ENCODE measurements at places on chromosomes 7 and 10.

GRCh38 chr7:48011323-48011722 lies 17.6 kb downstream of the SUN3 start:
- no peaks in the 10 kb centered on the region for H3K4me1 ChIP-seq
- no peak overlapping the region for H3K4me3 ChIP-seq
- no peaks in the 10 kb centered on the region for H3K36me3 ChIP-seq
- DNase-seq: no peak

DNA sequence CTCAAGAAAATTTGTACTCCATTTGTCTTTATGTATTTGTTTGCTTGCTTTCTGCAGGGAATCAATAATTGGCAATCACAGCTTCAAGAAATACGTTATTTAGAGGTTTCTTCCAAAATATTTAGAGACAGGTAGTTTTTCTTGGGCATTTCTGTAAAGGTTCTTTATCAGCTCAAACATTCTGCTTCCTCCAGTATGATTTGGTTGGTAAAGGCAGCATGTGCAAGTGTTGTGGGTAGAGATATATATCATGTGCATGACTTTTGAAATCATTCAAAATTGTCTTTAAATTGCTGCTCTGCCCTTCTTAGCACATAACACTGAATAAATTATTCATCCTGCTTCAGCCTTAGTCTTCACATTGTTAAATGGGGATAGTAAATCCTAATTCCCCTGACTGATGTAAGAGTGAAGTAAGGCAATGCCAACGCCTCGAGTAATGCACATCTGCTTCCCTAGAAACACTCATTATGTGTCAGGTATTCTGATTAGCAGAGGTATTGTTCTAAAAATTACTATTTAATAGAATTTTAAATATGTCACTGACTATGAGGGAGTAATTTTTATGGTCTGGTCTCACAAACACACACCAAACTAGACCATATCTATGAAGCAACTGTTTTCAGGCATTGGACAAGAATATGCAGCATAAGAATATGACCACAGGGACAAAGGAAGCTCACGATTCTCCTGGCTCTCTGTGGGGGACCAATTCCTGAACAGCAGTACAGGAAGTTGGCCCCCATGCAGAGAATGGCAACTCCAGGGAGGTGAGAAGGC lies 77.3 kb upstream of the AKR1E2 start:
- no peaks in the 10 kb centered on the region for H3K27me3 ChIP-seq
- H3K27ac ChIP-seq: no peak overlapping the region
- no peak overlapping the region for H3K4me3 ChIP-seq
- H3K36me3 ChIP-seq: no peaks in the 10 kb centered on the region
- no peak for DNase-seq

DNA sequence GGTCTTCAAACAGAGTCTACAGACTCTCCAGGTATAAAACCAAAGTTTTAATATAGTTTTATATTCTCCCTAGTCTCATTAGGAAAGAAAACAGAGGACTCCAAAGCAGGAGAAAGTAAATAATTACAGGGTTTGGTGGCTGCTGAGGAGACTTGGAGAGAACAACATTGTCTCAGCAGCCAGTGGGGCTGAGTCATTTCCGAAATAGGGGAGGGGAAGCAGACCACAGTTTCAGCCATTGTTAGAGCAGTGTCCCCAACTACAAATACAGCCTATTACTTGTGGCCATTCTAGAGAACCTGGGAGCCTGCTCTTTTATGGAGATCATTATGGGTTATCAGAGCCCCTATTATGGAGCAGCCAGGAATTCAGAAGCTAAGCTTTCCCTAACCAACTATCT lies 44.2 kb upstream of the A1CF start:
- H3K27me3 ChIP-seq: no peaks in the 10 kb centered on the region
- no peak overlapping the region for H3K27ac ChIP-seq
- no peak for DNase-seq
- no peak overlapping the region for H3K4me3 ChIP-seq
- H3K36me3 ChIP-seq: no peaks in the 10 kb centered on the region

DNA sequence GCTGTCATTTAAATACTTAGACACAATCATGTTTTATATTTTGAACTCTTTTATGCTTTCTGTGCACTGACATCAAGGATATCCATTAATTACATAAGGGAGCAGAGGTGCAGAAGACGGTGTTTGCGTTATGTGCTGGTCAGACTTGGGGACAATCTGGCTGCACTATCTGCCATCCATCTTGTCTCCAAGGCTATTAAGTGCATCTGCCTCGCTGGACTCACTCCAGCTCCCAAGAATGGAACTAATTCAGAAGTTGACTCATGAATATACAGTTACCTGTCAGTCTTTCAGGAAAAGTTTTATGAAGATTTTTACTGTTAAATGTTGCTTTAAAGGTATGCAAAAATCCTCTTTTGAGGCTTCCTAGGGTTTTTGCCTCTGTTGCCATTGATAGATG lies 391.0 kb downstream of the SUGCT start:
- H3K27ac ChIP-seq: no peak overlapping the region
- H3K4me1 ChIP-seq: no peaks in the 10 kb centered on the region
- no peaks in the 10 kb centered on the region for H3K27me3 ChIP-seq
- peak; percentile 23 for DNase-seq
- H3K4me3 ChIP-seq: no peak overlapping the region

- H3K27me3 ChIP-seq: no peaks in the 10 kb centered on the region
- DNase-seq: no peak
- no peak overlapping the region for H3K4me3 ChIP-seq
- H3K4me1 ChIP-seq: no peaks in the 10 kb centered on the region
- no peaks in the 10 kb centered on the region for H3K36me3 ChIP-seq
- H3K27ac ChIP-seq: no peak overlapping the region
These were observed 14.5 kb downstream of the VWDE start for GRCh38 chr7:12389089-12389700.

- H3K4me1 ChIP-seq: no peaks in the 10 kb centered on the region
- H3K36me3 ChIP-seq: no peaks in the 10 kb centered on the region
- H3K27ac ChIP-seq: no peak overlapping the region
- H3K27me3 ChIP-seq: no peaks in the 10 kb centered on the region
- DNase-seq: no peak
These were observed 821.9 kb upstream of the AUTS2 start for GRCh38 chr7:68776326-68776725.

DNA sequence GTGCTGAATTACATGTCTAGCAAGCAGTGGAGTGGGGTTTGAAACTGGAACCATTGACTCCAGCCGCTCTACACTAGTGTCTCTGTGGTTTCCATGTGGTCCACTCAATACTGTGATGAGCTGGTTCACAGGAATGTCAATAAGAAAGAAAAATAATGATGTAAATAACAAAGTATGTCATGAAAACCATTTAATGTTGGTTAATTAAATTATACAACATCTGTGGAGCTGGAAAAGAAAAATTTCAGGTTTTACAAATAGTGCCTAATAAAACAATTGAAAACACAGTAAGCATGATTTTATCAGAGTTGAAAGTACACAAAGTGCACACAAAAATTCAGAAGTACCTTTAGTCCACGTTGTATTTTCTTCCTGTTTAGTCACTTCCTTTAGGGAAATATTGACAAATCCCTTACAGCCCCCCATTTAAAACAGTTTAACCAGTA lies 28.7 kb upstream of the NAMPT start:
- H3K27me3 ChIP-seq: no peaks in the 10 kb centered on the region
- no peak for DNase-seq
- H3K4me1 ChIP-seq: no peaks in the 10 kb centered on the region
- no peaks in the 10 kb centered on the region for H3K36me3 ChIP-seq
- no peak overlapping the region for H3K27ac ChIP-seq

DNA sequence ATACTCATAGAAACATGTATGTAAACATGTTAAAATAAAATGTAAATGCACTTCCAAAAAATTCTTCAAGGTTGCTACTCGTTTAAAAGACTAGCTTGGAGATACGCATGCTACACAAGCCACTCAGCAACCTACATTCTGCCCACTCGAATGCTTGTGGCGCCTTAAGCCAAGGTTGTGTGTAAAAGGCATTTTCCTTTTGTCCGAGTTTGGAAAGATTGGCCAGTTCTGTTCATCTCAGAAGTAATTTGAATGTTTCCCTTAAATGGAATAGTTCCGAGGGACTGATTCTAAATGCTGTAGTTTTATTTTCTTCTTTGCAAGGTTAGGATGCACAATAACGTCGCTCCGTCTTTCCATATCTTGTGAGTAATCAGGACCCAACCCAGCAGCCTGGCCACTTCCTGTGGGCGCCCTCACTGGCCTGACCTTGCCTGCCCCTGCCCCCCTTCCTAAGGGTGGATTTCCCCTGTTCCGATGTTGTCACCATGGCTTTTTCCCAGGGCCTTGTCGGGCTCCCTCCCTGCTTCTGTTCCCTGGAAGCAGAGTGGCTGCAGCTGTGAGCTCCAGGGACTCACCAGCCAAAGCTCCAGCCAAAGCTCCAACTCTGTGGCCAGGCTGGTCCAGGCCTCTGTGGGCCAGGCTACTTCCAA lies 70.6 kb downstream of the PTPRE start:
- no peaks in the 10 kb centered on the region for H3K36me3 ChIP-seq
- H3K27ac ChIP-seq: peak overlapping the region; percentile 73
- no peaks in the 10 kb centered on the region for H3K27me3 ChIP-seq
- DNase-seq: no peak

DNA sequence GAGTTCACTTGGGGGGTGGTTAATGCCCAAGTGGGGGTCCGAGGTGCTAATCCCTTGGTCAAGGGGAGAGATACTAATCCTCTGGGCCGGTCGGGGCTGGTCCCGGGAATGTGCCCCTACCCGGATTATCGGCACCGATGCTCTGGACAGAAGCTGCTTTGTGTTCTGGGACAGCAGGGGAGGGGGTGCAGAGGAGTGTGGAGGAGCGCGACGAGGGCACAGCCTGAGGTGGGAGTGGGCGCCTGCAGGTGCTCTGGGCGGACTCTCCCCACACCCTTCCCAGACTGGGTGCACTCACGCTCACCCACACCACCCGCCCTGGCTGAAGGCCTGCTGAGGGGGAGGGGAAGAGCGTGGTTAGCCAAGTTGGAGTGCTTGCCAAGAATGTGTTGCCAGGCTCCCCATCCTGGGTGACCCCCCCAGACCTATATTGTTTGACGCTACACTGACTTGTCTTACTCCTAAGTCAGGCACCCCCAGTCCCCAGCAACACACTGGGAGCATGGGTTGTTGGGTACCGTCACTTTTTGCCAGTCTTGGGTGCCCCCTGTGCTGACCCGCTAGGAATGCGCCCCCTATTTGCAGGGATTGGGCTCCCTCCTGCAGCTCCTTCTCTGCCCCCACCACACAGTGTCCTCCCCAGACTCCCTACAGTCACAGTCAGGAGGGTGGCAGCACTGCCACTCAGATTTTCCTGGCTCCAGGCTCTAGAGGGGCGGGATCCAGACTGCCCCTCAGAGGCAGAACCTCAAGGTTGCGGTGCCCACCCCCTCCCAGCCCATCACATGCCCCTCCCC lies 1.2 kb downstream of the SLC4A2 start:
- peaks cover 2% of the 10 kb centered on the region for H3K27me3 ChIP-seq
- H3K4me3 ChIP-seq: peak overlapping the region; percentile 78
- DNase-seq: no peak
- peaks cover 69% of the 10 kb centered on the region for H3K4me1 ChIP-seq
- peak overlapping the region; percentile 85 for H3K27ac ChIP-seq
- peaks cover 31% of the 10 kb centered on the region for H3K36me3 ChIP-seq

DNA sequence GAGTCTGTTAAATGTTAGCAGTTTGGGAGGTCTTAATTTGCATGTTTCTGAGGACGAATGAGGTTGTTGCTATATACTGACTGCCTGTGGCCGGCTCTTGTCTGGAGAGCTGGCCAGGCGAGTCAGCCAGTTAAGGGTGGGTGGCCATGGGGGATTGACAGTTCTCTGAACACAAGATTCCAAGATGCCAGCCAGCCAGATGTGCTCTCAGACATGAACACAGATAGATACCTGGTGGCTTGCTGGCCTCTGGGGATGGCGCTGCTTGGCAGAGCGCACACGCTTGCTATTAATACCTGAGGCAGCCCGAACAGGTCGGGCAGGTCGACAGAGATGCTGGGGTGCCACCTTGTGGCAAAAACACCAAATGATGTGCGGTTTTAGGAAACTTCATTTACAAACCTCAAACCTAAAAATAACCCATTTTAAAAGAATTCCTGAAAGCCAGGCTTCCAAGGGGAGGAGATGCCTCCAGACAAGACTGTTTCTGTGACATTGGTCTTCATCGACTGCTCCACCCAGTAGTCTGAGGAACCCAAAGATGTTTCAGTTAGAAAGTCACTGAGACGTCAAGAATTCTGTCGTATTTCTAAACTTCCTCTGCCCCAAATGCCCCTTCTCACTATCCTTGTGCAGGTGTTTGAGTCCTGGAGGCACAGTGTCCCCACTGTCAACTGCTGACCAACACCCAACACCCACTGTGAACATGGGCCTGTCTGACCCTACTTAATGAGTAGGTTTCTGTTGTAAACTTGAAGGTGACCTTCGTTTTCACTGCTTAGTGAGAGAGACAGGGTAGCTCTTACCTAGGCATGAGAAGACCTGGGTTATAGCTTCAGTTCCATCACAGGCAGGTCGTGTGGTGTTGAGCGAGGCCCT lies 123.4 kb downstream of the NT5C2 start:
- DNase-seq: peak; percentile 70
- H3K27me3 ChIP-seq: no peaks in the 10 kb centered on the region

- DNase-seq: no peak
- no peaks in the 10 kb centered on the region for H3K27me3 ChIP-seq
- H3K27ac ChIP-seq: no peak overlapping the region
- no peaks in the 10 kb centered on the region for H3K4me1 ChIP-seq
- H3K36me3 ChIP-seq: no peaks in the 10 kb centered on the region
These were observed 212.3 kb downstream of the MTERF1 start for GRCh38 chr7:91668217-91668616.

DNA sequence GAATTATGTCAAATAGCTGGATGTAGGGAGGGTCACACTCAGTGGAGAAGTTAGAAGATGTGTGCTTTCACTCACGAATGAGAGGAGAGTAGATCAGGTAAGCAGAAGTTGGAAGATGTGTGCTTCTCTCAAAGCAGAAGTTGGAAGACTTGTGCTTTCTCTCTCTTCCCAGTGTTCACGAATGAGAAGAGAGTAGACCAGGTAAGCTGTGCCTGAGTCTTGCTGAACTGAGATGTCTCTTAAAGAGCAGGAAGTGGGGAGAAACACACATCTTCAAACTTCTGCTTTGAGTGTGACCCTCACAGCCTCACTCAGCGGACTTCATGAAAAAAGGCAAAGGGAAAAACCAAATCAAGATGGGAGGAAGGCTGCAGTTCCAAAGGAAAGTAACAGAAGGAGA lies 7.0 kb upstream of the TMEM243 start:
- H3K4me3 ChIP-seq: no peak overlapping the region
- no peak overlapping the region for H3K27ac ChIP-seq
- DNase-seq: no peak
- peaks cover 16% of the 10 kb centered on the region for H3K4me1 ChIP-seq
- no peaks in the 10 kb centered on the region for H3K36me3 ChIP-seq
- peaks cover 19% of the 10 kb centered on the region for H3K27me3 ChIP-seq

DNA sequence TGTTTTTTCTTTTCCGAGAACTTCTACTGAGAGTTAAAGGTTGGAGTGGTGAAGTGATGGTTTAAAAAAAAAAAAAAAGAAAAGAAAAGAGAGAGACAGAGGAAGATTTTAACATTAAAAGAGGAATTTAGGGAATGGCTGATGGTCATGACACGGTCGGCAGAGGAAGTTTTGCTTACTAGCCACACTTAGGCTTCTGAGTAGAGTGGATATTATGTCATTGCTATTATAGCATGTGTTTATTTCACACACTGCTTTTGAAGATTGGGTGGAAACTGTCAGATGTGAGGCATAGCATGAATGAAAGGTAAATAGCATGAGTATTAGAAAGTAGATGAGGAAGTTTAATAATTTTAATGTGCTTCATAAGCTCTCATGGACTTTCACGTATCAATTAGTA lies 2.5 kb downstream of the KAT6B start:
- H3K27ac ChIP-seq: no peak overlapping the region
- H3K4me1 ChIP-seq: peaks cover 32% of the 10 kb centered on the region
- no peak overlapping the region for H3K4me3 ChIP-seq
- DNase-seq: no peak
- H3K36me3 ChIP-seq: no peaks in the 10 kb centered on the region

Measured in spinal cord (tissue), 10 donors.